ENCODE measurements at places on chromosomes 1 and 21.
A peak's percentile ranks its signal among the peaks of the same experiment; 100 is the strongest.

DNA sequence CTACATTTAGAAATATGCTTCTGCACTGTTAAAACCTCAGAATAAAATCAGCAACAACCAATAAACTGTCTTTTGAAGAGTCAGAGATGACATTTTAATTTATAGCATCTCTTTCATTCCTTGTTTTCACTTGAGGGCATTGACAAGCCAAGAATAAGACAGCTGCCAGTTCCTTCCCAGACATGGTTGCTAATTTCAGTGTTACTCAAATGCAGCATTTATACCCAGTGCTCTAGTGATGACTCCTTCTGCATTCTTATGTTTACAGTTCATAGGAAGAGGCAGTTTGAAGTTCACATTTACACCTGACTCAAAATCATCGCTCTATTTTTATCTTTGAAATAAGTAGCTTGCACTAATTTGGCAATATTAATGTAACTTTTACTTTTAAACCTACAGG lies 44.9 kb downstream of the PLA2G4A start:
- DNase-seq = no peak

DNA sequence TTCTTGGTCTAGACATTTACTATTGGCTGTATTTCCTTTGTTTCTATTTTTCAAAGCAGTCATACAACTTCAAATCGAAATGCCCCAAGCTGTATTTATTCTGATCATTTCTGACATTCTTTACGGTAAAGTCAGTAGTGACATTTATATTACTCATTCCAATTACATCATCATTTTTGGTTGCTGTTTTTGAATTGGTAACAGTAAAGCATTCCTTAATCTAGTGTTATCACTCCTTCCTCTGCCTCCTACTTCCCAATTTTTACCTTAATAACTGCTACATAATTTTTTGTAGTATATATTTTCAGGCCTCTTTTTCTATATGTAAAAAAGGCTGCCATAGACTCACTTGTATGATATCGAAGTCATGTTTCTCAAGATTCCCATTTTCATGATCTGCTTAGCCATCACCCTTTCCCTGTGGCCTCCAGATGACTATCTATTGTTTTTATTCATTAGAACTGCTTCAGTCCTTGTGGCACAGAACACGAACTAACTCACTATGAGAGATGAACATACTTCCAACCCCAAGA lies 167.2 kb downstream of the RUNX1 start:
- DNase-seq = no peak

DNA sequence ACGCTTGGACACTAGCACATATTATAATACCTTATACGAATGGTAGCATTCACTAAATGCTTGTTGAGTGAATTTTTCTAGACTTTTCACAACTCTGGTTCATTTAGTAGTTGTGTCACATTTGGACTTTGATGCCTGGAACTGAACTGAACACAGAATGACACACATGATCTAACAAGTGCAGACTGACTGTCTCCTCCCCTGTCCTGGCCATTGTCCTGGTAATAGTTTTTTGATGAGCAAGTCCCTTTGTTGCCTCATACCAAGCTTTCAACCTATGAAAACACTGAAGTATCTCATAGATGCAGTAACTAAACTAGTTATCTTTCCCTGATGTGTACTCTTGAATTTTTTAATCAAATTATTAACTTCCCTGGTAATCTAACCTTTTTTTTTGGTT lies 66.4 kb downstream of the LRRC8D start:
- no peak for DNase-seq

GRCh38 chr1:62687421-62687902 lies 724 bp downstream of the DOCK7 start:
- DNase-seq = no peak

DNA sequence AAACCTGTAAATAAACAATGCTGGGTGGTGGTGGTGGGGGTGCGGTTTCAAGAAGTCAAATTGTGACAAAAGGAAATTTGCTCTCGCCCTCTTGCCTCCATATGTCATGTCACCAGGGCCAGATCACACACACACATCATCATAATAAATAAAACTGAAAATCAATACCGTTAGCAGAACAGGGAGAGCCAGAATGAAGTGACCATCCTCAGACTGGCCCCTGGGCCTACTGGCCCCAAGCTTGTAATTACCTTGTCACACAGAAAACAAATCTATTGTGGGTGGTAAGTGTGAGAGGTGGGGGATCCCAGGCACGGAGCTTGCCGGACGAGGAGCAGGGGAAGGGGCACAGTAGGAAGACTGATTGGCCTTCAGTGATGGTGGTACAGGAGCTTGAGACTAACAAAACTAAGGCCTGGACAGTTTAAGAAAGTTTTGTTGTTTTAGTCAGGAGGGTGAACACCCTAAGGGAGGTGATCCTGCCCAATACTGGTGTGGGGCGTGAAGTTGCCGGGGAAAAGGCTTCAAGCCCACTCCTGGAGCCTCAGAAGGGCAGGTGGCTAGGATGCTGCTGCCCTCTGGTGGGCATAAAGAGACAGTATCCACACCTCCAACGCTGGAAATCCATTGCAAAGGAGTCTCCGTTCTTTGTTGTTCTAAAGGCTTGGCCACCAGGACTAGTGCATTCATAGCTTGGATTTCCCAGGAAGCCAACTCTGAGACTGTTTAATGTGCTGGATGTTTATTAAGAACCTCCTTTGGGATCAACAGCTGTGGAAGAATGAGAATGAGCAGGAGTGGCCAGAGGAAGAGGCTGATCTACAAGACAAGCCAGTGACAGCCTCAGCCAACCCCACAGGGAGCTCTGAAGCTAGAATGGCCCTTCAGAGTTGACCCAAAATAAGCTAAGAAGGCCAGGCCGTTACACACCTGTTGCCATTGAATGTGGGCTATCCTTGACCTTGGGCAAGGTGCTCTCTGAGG lies 8.1 kb upstream of the C1orf216 start:
- peak; percentile 32 for DNase-seq

DNA sequence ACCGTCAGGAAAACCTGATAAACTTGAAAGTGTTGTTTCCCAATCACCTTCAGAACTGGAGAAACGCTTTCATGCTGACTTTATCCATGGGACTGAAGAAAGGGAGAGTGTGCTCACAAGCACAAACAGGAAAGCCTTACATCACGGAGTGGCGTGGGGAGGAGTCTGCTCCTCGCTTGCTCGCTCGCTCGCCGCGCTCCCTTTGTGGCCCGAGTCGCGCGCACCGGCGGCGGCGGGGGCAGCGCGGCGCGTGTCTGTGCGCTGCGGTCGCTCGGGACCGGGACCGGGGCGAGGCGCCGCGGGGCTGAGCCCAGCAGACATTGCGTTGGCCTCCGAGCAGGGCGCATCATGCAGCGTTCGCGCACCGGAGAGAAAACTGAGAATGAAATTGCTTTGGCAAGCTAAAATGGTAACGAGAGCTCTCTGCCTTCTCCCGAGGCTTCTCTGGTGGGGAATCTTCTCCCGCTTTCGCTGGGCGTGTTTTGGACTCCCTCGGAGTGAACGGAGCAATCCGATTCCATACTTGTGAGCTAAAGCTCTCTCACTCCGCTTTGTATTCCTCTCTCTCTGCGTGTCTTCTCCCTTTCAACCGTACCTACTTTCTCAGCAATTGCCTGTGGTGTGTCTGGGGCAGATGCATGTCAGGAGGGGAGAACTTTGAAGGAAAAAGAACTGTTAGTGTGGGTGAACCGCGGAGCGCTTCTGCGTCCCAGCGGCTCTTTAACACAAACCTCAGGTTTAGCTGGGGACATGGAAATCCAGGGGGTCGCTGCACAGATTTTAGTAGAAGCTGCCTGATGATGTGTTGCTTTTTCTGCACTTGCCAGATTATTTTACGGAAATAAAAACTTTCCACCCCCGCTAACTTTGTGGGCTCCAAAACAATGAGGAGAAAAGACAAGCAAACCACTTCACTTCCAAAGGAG lies at the start of gene RGL1:
RGL1 (plus strand) TSS at position 205 of the 926 bp plus-strand sequence; CDS start at position 383, 178 bp downstream.
- DNase-seq = no peak

GRCh38 chr1:7278827-7279765 lies 492.0 kb upstream of the VAMP3 start:
- no peak for DNase-seq

DNA sequence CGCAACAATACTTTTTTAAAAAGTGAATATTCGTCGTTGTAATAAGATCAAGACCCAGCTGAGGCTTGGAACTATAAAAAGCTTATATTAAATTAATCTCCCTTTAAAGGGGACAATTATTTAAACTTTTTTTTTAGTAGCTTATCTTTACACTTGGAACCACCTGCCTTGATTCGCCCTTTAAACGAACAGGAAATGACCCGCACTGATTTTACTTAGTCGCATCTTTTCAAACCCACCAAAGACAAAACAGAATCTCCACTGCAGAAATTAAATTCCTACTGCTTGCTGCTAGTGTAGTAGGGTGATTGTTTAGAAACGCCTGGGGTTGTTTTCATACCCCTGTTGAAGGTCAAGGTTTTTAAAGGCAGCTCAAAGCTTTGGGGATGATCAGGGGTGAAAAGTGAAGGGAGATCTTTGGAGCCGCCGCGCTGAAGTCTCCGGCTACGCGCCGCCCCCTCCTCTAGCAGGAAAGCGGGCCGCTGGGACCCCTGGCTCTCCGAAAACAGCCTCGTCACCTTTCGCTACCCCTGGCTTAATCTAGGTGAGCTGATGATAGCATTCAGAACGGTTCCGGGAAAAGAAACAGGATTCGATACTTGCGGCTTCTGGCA lies 163.4 kb downstream of the RUNX1 start:
- no peak for DNase-seq

Measured in NCI-H2081 treated with DMSO at 0.1 percent for 48 hours (cell line).